ENCODE measurements at places on chromosomes 2 and 18.

- DNase-seq = no peak
Measured at GRCh38 chr2:189393440-189394111, 47.7 kb upstream of the WDR75 start.

DNA sequence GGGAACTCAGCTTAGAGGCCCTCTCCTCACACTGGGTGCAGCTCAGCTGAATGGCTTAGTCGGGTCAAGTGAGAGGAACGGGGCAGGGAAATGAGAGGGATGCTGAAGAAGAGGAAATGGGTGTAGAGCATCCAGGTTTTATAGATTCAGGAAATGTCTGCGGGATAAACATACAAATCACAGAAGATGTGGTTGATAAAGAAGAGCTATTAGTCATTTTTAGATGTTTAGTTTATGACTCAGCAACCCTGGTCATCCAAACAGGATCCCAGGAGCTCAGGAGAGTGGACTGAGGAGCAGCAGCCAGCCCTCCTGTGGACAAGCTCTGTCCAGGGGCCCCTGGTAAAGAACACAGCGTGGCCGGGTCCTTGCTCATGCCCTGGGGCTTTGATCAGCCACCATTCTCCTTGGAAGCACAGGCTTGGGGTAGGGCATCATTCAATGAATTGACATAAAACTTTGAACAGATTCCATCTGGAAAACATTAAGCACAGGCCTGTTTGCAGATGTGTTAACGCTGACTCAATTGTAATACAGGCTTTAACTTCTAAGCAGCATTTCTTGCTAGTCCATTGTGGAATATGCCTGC is 83.0 kb downstream of the NPAS2 start:
- no peak for DNase-seq

- peak; percentile 68 for DNase-seq
Measured at GRCh38 chr2:62234755-62235655, 39.1 kb downstream of the B3GNT2 start.

GRCh38 chr18:11066038-11066437 is 83.3 kb downstream of the PIEZO2 start:
- DNase-seq = no peak

- no peak for DNase-seq
Measured at GRCh38 chr2:139196754-139197153, 416.6 kb upstream of the NXPH2 start.

DNA sequence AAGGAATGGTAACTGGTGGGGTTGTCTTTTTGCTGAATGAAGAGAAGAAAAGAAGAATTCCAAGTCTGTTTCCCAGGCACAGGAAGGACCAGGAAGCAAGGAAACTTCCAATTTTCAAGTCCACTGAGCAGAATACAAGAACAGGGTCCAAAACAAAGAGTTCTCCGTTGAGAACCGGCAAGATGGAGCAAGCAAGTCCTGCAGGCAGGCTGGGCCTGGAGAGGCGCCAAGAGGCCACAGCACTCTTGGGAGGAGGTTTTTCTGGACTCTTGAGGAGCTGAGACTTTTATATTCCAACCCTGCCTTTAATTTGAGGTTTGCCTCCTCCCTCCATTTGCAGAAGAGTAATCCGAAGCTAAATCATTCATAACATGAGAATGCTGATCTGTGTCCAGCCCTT is 224.5 kb downstream of the IKZF2 start:
- DNase-seq = no peak

DNA sequence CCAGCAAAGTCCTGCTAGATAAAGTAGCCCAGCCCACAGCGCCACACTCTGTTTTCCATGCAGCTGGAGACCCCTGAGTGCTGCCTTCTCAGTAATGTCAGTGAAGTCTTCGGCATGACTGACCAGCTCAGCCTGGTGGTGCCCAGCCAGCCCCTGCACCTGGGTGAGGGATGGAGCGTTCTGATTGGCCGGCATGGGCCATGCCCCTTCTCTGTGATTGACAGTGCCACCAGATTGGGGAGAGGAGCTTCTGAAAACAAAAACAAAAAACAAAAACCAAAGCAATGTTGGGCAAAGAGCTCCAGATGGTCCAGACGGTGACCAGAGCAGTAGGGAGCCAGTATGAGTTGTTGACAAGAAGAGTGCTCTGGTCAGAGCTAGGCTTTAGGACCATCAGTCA is 122.6 kb downstream of the DYSF start:
- DNase-seq = no peak

GRCh38 chr18:75211953-75212750 is 1.6 kb downstream of the TSHZ1 start:
- no peak for DNase-seq

Data from spinal cord (tissue), 10 donors.